ENCODE measurements at places on chromosomes 6 and 20.

DNA sequence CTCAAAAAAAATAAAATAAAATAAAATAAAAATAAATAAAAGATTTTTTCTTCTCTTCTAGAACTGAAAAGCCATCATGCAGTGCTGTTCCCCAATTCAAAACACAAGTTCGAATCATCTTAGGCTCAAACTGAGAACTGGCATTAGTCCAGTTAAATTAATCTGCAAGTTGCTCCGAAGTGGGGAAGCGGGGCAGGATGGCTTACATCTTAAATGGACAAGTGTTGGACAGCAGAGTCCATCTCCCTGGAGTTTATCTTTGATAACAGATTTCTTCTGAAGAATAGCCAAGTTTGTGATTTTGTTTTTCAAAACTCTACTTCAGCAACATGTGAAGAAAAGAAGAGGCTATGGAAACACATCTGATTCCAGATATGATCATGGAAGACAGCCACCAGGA is 111.3 kb upstream of the ASF1A start:
- no peak for DNase-seq

DNA sequence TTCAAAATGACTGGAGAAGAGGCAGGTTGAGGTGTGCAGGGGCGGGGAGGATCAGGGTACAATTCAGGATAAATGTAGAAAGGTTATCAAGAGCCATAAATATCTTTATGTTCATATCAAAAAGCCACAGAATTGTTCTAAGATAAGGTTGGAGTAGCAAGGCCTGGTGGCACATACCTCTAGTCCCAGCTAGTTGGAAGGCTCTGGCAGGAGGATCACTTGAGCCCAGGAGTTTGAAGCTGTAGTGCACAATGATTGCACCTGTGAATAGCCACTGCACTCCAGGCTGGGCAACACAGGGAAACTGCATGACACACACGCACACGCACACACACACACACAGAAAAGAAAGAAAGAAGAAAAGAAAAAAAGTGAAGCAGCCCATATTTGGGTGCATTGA is 194.8 kb downstream of the GRIK2 start:
- DNase-seq, result no peak

GRCh38 chr20:6908673-6909072 is 141.2 kb downstream of the BMP2 start:
- DNase-seq, result no peak

DNA sequence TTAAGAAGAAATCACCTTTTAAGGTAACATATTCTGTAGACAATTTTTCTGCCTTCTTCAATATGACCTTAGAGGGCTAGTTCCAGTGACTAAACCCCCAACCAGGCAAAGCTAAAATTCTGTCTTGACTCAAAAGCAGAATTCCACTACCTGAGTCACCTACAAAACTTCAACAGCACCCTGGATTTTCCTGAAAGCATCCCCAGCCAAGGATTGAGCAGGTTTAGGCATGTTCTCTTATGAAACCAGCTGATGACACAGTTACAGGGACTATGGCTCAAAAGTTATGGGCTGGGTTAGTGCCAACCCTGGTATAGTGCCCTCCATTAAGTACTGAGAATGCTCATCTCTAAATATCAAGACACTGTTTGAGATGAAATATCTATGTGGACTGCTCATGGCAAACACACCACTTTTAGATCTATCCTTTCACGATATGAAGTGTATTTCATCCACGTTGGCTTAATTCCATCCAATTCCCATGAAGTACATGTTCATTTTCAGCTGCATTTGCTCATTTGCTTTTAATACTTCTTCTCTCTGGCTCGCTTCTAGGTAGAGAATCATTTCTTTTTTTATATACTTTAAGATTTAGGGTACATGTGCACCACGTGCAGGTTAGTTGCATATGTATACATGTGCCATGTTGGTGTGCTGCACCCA is 53.6 kb upstream of the TNFAIP3 start:
- no peak for DNase-seq

GRCh38 chr20:59224236-59224635 is 60.6 kb downstream of the ZNF831 start:
- DNase-seq, result no peak

DNA sequence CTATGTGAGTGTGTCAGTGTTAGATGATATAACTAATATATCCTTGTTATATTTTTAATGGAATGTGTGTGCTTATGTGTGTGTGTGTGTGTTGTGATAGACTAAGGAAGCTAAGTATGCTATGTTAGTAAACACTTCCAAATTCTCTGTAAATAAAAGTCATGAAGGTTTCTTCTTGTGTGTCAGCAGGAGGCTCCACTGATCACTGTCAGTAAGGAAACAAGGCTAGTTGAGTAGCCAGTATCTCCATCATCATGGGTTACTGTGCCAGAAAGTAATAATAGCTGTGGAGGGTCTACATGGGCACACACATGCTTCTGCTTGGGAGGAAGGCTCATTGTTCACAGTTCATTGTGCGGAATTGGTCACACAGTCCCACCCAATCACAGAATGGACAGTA is 302.8 kb upstream of the RNF217 start:
- DNase-seq, result no peak

DNA sequence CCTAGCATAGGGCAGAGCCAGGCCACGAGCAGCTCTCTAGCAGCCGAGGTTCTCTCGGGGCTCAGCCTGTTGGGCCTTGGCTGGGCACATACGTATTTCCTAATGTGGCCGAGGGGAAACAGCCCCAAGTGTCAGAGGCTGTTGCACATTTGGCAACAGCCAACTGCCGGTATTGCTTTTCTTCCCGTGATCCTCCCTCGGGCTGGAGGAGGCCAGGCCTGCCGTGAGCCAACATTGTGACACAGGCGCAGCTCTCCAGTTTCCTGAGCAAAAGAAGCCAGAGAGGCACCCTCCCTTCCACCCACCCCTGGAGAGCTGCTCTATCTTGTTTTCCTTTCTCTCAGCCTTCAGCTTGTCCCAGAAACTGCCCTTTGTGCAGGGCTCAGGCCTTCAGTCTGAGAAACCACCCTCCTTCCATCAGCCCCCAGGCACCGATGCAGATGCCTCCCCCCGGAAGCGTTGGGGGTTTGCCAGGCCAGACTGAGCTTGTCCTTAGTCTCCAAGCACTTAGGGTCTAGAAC is 5.1 kb upstream of the BPI start:
- no peak for DNase-seq

DNA sequence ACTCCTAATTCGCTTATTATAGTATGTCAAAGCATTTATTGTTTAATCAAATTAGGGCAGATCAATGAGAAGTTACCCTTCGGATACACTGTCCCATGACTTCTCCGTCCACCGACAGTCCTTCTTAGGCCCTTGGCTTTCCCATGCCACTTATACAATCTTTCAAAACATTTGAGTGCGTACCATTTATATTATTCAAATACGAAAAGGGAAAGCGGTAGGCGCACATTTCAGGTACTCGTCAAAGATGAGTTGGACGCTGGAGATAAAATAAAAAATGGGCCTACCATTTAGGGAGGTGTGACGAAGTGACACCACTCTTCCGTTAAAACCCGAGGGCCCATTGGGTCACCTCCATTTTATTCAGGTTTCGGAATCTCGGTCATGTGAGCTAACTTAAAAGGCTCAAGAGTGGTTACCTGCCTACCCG is 542 bp upstream of the AFG1L start:
- no peak for DNase-seq

DNA sequence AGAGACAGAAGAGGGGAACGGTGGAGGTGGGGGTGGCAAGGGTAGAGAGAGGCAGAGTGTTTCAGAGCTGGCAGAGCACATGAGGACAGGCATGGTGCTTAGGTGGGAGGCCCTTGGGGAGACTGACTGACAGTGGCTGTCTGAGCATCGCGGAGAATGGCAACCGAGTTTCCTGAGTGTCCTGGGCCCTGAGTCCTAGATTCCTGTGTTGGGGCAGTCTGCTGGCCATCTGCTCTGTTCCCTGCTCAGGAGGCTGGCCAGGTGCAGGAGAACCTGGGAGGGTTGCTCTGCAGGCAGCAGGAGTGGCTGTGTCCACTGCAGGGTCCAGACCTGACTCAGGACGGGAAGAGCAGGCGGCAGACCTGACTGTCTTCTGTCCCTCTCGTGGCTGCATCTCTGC is 248.9 kb downstream of the LRFN2 start:
- no peak for DNase-seq

DNA sequence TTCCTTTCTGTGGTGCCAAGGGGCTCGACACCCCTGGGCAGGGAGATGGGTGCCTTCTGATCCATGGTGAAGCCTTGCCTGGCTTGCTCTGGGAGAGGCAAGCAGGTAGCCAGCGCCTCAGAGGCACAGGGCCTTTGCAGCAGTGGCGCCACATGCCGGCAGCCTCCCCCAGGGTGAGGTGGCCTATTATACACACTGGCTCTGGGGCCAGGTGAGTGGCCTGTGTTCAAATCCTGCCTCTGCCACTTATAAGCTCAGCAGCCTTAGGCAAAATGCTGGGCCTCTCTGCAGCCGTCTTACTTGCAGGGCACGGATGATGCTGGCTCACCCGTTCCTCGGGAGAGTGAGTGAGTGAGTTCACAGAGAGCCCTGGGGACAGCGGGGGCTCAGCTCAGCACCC is 176.9 kb downstream of the TFAP2C start:
- no peak for DNase-seq

GRCh38 chr6:2810092-2810671 is 31.5 kb downstream of the SERPINB1 start:
- no peak for DNase-seq

DNA sequence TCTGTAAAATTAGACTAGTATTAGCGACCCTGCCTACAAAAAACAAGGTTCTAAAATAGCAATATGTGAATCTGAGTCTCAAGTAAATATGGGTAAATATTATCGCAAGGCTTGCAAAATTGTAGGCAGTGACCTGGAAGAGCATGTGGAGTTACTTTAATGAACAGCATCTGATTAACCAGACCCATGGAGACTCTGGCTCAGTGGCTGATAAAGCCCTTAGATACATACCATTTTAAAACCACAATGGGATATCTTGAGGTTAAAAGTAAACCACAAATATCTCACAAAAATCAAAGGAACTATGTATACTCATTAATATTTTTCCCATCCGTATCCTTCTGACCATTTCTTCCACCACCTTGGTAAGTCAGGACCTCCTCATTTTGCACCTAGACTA is 187.0 kb downstream of the MTFR2 start:
- no peak for DNase-seq

DNA sequence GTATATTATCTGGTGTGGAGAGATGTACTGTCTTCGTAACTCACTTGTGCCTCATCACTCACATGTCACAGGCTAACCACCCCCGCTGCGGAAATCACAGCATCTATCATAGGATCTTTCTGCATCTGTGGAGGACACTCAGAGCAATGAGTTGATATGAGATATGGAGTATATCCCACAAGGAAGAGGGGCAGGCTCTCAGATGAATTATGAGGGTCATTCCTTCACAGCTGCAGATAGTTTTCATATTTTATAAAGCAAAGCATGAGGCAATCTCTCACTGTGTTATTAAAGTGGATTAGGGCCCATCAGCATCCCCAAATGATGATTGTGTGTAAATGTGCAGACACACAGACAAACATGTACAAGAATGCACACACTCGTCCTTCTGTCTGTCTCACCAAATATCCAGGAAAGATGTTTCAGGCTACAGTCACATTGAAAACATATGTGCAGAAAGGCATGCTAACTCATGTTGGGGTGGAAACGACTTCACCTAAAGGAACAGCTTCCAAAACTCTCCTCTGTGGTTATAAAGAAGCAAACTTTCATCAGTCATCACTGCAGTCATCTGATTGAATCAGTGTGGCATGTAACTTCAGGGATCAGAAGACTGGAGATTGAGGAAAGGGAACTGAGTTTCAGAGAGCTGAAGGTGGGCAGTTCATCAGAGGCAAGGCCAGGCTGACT is 164.7 kb downstream of the FOXC1 start:
- DNase-seq, result no peak

- DNase-seq, result no peak
Measured at GRCh38 chr20:53929974-53930650, 140.3 kb downstream of the BCAS1 start.

GRCh38 chr6:144768551-144769075 is 483.5 kb downstream of the UTRN start:
- no peak for DNase-seq

GRCh38 chr6:73579389-73579788 is 58.6 kb upstream of the EEF1A1 start:
- no peak for DNase-seq

DNA sequence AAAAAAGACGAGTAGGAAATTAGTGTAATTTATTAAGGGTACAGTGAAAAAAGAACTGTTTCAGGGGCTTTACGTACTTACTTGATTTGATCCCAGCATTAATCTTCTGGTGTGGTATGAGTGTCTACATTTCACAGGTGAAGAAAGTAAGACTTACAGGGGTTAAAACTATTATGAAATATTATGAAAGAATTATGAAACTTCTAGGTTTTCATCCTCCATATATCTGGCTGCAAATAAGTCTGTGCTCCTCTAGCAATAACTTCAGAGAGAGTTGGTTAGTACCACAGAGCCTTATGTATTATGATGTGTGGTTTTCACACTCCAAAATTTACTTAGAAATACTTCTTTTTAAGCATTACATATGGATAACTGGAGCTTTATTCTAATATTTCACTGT is 41.9 kb downstream of the ZFAND3 start:
- DNase-seq, result no peak

- DNase-seq, result no peak
Measured at GRCh38 chr6:139534472-139535115, 160.1 kb upstream of the CITED2 start.

- no peak for DNase-seq
Measured at GRCh38 chr6:69816026-69816425, 19.2 kb upstream of the LMBRD1 start.

DNA sequence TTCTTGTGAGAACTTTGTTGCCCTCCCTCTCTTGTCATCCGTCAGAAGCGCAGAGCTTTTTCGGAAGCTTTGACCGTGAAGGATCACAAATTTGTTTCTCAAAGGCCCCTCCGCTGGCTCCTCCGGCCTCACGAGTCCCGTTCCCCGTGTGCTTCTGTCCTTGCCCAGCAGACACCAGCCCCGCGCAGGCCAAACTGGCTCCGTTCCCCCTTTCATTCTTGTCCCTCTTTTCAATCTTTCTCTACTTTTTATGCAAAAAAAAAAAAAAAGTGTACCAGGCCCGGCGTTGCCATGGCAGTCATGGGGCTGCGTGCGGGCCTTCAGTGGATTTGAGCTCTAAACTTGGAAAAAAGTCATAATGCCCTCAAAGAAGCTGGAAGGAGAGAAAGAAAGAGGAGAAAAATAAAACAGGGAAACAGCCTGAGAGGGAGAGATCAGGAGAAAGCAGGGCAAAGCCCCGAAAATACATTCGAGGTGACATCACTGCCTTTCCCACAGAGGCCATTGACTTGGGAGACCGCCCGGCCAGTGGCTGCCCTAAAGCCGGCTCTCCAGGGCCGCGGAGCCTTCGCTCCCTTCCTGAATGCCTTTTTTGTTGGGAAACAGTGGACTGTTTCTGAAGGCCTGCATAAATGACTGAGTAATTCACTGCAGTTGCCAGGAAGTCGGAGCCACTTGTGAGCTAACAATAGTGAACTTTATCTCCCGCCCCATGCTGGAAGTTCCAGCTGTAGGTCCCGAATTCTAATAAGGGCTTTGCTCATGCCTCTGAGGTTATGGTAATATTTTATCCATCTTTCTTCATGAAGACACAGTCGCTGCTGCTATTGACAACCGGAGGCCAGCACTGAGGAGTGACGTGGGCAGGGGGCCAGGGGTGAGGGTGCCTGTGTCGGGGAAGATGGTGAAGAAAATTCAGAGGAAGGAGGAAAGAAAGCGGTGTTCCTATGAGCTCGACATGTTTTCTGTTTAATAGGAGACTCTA is 670.9 kb downstream of the QKI start:
- DNase-seq, result no peak

GRCh38 chr6:54805077-54805476 is 41.5 kb upstream of the FAM83B start:
- no peak for DNase-seq

- DNase-seq, result no peak
Measured at GRCh38 chr6:43219814-43220213, 9.5 kb downstream of the DNPH1 start.

GRCh38 chr6:167311286-167311685 is 13.6 kb upstream of the TTLL2 start:
- DNase-seq, result no peak
